Activated CD8-positive, alpha-beta memory T cell treated with anti-CD3 and anti-CD28 coated beads for 1 hour (primary cell): ENCODE measurements at places on chromosomes 2 and 18.

DNA sequence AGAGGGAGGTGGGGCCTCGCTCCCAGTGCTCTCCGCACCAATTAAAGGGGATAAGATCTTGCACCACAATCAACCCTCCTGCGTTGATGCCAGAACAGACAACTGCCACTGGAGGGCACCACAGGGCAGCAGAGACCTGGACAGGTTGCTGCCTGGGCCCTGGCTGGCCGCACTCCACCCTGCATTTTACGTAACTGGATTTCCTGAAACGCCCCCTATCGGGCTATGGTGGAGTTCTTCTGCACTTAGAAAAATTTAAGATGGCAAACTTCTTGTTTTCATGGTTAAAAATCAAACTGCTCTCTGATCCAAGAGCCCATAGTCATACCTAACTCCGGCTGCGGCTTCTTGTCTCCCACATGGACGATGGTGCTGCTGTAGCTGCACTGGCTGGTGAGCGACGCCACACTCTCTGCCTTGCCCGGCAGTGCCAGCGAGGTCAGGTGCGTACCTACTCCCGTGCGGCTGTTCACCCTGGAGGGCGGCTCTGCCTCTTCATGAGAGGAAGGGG is 16.8 kb upstream of the HES6 start:
- peak; percentile 42 for DNase-seq

DNA sequence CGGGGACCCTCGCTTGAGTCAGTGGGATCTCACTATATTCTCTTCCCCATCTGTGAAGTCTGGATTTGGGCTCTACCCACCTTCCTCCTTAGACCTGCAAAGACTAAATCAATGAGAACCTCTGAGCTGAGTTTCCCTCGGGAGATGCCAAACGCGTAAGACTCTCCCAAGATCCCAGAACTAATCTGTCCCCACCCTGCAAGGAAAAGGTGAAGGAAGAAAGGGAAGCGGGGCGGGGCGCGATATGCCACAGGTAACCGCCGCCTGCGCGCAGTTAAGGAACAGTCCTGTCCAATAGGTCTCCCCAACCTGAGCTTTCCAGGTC is 780 bp downstream of the SRD5A2 start:
- no peak for DNase-seq

DNA sequence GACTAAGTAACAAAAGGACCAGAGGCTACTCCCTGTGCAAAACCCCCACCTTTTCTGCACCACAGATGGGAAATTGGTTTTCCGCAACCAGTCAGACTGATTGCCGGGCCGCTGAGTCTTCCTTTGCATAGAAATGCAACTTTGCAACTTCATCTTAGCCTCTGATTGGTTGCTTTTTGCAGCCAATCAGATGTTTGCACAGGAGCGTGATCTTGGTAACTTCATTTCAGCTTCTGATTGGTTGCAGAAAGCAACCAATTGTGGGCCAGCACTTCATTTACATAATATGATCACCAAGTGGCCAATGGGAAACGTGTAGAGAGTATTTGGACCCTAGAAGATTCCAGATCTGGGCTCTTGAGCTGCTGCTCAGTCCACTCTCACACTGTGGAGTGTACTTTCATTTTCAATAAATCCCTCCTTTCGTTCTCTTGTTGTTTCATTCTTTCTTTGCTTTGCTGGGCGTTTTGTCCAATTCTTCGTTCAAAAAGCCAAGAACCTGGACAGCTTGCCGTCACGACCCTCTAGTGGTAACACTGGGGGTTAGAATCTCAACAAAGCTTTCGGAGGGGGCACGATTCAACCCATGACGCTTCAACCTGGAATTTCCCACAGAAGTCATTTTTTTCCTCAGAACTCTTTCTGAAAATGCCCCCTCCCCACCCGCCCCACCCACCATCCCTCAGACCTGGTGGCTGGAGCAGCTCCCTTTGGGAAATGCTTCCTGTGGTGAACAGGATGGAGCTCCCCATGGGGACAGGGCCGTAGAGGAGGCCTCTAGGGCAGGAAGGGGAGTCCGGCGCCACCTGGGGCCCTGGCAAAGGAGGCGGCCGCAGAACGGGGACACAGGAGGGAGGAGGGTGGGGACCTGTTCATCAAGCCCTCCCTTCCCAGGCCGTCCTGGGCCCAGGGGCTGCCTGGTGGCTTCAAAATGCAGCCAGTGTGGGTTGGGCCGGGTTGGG is 31.8 kb upstream of the KCNF1 start:
- no peak for DNase-seq

DNA sequence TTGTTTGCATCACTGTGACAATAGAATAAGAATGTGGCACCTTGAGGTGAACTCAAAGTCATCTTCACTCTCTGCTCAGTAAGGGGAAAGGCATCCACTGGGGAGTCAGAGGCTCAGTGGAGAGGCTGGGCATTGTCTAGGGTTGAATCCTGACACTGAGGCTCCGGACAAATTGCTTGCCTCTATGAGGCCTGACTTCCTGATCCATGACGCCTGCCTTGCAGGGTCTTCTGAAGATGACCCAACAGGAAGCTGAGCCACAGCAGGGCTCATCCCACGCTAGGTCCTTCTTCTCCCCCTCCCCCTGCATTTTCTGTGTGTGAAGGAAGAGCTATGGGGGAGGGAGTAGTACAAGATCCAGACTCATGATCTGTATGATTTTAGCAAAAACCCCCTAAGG is 265.1 kb downstream of the SH3BP4 start:
- no peak for DNase-seq
